ENCODE measurements at places on chromosomes 16 and 17. TPM values are rescaled to one million over a fixed set of nuclear protein-coding genes. Genes with fewer than 3 reads are reported as not detected.

PITPNM3 gene
- 8.2 TPM for total RNA-seq

MT3 gene
- 9.6 TPM for total RNA-seq

CD300LB gene
- total RNA-seq = not detected

ARHGDIG gene
- 5.0 TPM for total RNA-seq

CD300H gene
- not detected for total RNA-seq

KRT20 gene
- total RNA-seq = 2.1 TPM

CDRT15L2 gene
- total RNA-seq = not detected

SMYD4 gene
- total RNA-seq = 19.1 TPM

TTYH2 gene
- total RNA-seq = 8.0 TPM

- peak within 1 kb of the TSS; percentile 89 for H3K27ac ChIP-seq
- peaks cover 50% of the 10 kb centered on the region for H3K4me1 ChIP-seq
These were observed at the start of gene SGCA for GRCh38 chr17:50165867-50166517. Gene SGCA (plus strand): TSS chr17:50166005. CDS start chr17:50166041, 36 bp downstream.

GRCh38 chr16:79533292-79533691 is 67.2 kb downstream of the MAF start:
- H3K36me3 ChIP-seq = no peaks in the 10 kb centered on the region
- H3K27ac ChIP-seq = no peak overlapping the region
- no peak overlapping the region for H3K4me3 ChIP-seq
- peaks cover 6% of the 10 kb centered on the region for H3K4me1 ChIP-seq
- DNase-seq = no peak

DNA sequence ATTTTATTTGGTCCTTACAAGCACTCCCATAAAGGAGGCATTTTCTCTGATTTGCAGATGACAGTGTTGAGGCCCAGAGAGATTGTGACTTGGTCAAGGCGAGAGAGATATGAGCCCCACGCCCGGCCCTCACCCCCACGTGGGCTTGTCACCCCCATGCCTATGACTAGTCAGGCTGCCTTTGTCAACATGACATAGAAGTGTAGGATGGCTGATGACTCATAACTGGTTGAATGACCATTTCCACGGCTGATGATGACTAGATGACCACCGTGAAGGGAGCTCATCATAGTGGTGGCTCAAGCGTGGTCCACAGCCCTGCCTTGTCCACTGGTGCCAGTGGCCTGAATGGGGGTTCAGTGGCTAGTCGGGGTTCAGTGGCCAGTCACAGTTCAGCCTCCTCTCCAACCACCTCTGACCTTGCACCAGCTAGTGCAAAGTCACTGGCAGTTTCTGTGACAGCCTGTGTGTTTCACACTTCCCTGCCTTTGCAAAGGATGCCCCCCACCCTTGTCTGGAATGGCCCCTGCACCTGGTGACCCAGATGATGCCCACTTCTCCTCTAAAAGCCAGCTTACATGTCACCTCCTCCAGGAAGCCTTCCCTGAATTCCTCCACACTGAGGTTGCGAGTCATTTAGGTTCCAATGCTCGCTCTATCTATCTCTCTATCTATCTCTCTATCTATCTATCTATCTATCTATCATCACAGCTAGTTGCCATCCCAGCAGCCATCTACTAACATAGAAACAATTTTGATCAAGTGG is 3.8 kb upstream of the WSCD1 start:
- DNase-seq = no peak
- H3K27me3 ChIP-seq = no peaks in the 10 kb centered on the region

GRCh38 chr17:42803074-42803883 is 4.6 kb downstream of the CNTD1 start:
- H3K4me3 ChIP-seq = no peak overlapping the region
- H3K36me3 ChIP-seq = no peaks in the 10 kb centered on the region
- peak overlapping the region; percentile 76 for H3K27ac ChIP-seq
- peaks cover 5% of the 10 kb centered on the region for H3K4me1 ChIP-seq
- no peaks in the 10 kb centered on the region for H3K27me3 ChIP-seq
- DNase-seq = no peak

- no peak for DNase-seq
- peaks cover 33% of the 10 kb centered on the region for H3K27me3 ChIP-seq
- H3K4me1 ChIP-seq = no peaks in the 10 kb centered on the region
- no peak overlapping the region for H3K4me3 ChIP-seq
- no peak overlapping the region for H3K27ac ChIP-seq
- no peaks in the 10 kb centered on the region for H3K36me3 ChIP-seq
These were observed 2.9 kb upstream of the CACNG3 start for GRCh38 chr16:24253192-24253591.

GRCh38 chr17:35147375-35147905 is at the start of gene UNC45B:
Gene UNC45B (plus strand): TSS chr17:35147817. CDS start chr17:35148264, 447 bp downstream.
- DNase-seq = no peak
- H3K27me3 ChIP-seq = no peaks in the 10 kb centered on the region
- no peak within 1 kb of the TSS for H3K4me3 ChIP-seq

- H3K27ac ChIP-seq = no peak overlapping the region
- H3K4me1 ChIP-seq = no peaks in the 10 kb centered on the region
- no peaks in the 10 kb centered on the region for H3K27me3 ChIP-seq
- no peaks in the 10 kb centered on the region for H3K36me3 ChIP-seq
- no peak for DNase-seq
- H3K4me3 ChIP-seq = no peak overlapping the region
These were observed 138.2 kb downstream of the CACNG3 start for GRCh38 chr16:24394341-24394740.

DNA sequence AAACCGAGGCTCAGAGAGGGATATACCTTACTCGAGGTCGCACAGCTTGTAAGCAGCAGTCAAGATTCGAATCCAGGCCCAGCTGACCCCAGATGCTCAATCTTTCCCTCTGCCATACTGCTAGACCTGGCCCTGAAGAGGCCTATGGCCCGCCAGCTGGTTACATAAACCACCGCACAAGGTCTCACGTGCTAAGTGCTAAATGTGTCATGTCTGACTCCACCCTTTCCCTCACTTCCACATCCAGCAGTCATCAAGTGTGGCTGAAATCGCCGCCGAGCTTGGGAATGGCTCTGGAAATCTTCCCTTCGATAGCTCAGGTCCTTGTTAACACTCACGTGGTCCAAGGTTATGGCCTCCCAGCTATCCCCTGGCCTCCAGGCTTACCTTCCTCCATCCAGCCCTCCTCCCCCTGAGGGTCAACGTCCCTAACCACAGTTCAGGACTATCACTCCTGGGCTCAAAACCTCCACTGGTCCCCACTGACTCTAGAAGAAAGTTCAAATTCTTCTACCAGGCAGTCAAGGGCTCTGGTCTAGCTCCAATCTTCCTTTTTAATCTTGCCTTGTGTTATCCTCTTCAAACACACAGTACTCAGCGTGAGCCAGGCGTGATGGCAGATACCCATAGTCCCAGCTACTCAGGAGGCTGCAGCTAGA is 3.5 kb downstream of the ZBTB4 start:
- no peak overlapping the region for H3K4me3 ChIP-seq
- no peaks in the 10 kb centered on the region for H3K36me3 ChIP-seq
- H3K27me3 ChIP-seq = no peaks in the 10 kb centered on the region
- DNase-seq = peak; percentile 92
- H3K27ac ChIP-seq = peak overlapping the region; percentile 100

DNA sequence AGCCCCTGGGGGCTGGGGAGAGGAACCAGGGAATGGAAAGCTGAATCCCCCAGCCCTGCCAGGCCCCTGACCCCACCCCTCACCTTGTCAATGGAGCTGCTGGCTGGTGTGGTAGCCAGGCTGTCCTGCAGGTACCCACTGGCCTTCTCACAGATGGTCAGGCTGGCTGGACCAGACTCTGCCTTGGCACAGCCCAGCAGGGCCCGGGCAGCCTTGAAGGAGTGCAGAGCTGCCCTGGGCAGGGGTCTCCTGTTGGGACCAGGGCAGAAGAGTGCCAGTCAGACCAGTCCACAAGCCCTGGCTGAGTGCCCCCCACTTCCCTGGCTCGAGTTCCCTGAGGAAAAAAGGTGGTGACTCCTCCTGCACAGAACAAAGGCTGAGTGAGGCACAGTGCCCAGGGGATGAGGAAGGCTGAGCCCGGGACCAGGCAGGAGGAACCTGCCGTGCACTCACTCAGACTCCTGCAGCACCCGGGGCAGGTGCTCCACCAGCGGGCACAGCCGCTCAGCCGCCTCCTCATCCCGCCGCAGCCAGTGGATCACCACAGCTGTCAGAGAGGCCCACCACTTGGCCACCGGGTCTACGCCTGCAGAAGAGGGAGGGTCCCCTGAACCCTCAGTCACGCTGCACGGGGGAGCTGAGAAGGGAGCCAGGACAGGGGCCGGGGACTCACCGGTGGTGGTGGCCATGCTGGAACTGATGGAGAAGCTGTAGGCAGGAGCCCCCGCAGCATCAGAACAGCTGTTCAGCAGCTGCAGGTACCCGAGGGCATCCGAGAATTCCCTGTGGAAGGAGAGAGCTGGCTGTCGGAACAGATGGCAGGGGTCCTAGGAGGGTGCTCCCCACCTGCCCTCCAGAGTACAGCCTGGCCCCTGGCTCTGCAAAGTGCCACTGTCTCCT is 22.4 kb downstream of the SREBF1 start:
- peaks cover 41% of the 10 kb centered on the region for H3K36me3 ChIP-seq
- H3K4me3 ChIP-seq = no peak overlapping the region
- H3K27me3 ChIP-seq = no peaks in the 10 kb centered on the region
- no peak overlapping the region for H3K27ac ChIP-seq
- peaks cover 70% of the 10 kb centered on the region for H3K4me1 ChIP-seq

GRCh38 chr16:27070776-27071175 is 4.0 kb downstream of the C16orf82 start:
- H3K4me1 ChIP-seq = no peaks in the 10 kb centered on the region
- no peak overlapping the region for H3K27ac ChIP-seq
- H3K4me3 ChIP-seq = no peak overlapping the region
- H3K36me3 ChIP-seq = no peaks in the 10 kb centered on the region

GRCh38 chr17:27797390-27798091 is 2.8 kb downstream of the NOS2 start:
- no peaks in the 10 kb centered on the region for H3K27me3 ChIP-seq
- no peak overlapping the region for H3K4me3 ChIP-seq
- DNase-seq = no peak
- no peak overlapping the region for H3K27ac ChIP-seq
- H3K36me3 ChIP-seq = no peaks in the 10 kb centered on the region

- DNase-seq = peak; percentile 86
- H3K36me3 ChIP-seq = peaks cover 42% of the 10 kb centered on the region
- no peaks in the 10 kb centered on the region for H3K4me1 ChIP-seq
- H3K4me3 ChIP-seq = peak overlapping the region; percentile 31
- no peaks in the 10 kb centered on the region for H3K27me3 ChIP-seq
These were observed 13.1 kb upstream of the PRR35 start for GRCh38 chr16:546909-547770.

- H3K27me3 ChIP-seq = no peaks in the 10 kb centered on the region
- H3K36me3 ChIP-seq = no peaks in the 10 kb centered on the region
- H3K4me1 ChIP-seq = no peaks in the 10 kb centered on the region
- no peak overlapping the region for H3K27ac ChIP-seq
- H3K4me3 ChIP-seq = no peak overlapping the region
These were observed 74.5 kb upstream of the RCVRN start for GRCh38 chr17:9979463-9979995.

DNA sequence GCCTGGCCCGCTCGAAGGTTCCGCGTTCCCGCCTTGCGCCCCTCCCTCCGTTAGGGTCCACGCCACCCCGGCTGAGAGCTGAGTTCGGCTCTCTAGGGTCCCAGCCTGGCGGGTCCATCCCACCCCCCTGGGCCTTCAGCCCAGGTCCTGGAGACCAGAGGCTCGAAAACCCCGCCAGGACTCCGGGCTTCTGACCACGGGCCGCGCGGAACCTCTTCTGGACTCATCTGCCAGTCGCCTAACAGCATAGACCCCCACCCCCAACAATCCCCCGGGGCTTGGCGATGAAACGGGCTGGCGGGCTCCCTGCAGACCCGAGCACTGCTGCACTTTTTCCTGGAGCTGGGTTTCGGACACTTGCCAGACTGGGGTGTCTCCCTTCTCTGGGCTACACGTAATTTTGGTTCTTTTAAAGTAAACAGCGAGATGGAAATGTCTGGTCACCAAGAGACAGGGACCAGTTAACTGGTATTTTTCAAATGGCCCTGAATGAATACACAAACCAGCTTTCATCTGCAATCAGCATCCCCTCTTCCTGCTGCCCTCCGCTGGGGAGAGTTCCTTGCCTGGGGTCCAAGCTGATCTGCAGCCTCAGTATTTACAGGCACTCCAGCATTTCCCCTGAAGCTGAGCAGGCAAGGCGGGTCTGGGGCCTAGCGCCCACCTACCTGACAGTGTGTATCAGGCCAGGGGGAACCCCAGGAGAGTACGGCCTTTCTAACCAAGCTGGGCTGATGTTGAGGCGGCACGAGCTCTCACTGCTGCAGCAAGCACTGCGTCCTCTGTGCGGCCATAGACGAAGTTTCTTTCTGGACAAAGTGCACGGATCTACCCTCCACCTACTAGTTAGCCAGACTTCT is 639 bp upstream of the TRIM65 start:
- peaks cover 29% of the 10 kb centered on the region for H3K36me3 ChIP-seq
- H3K27me3 ChIP-seq = no peaks in the 10 kb centered on the region
- peak overlapping the region; percentile 95 for H3K27ac ChIP-seq
- H3K4me3 ChIP-seq = peak overlapping the region; percentile 73

DNA sequence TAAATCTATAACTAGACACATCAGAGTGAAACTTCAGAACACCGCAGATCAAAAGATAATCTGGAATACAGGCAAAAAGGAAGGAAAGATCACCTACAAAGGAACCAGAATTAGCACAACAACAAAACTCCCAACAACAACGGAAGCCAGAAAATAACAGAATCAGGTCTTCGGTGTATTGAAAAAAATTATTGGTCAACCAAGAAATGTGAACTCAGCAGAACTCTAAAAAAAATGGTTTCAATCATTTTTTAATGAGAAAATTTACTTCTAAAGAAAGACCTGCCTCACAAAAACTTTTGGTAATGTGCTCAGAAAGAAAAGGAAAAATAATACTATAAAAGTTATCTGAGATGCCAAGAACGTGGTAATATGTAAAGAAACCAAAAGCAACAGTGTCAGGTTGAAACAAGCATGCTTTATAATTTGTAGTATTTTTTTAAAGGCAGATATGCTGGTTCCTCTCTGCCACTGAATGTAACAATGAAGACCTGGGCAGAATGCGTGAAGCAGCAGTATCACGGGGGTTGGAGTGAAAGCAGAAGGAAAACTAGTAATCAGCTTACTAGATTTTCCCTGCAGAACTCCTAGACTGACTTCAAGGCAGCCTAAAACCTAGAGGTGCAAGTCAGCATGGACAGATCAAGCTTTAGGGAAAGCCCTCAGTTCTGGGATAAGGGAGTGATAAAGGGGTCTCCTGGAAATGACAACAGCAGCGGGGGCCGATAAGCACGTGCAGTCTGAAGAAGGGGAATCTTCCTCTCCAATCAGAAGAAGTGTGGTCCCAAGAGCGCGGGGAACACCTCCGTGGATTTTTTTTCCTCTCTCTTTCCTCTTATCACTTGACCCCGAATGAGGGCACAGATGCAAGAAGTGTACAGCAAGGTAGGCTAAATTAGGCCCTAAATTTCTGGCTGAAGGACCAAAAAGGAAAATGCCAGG is 80.9 kb upstream of the TEKT1 start:
- peaks cover 6% of the 10 kb centered on the region for H3K27me3 ChIP-seq
- no peaks in the 10 kb centered on the region for H3K36me3 ChIP-seq
- H3K4me3 ChIP-seq = no peak overlapping the region
- no peaks in the 10 kb centered on the region for H3K4me1 ChIP-seq
- DNase-seq = no peak
- no peak overlapping the region for H3K27ac ChIP-seq
